ENCODE measurements at places on chromosomes 4 and X.

DNA sequence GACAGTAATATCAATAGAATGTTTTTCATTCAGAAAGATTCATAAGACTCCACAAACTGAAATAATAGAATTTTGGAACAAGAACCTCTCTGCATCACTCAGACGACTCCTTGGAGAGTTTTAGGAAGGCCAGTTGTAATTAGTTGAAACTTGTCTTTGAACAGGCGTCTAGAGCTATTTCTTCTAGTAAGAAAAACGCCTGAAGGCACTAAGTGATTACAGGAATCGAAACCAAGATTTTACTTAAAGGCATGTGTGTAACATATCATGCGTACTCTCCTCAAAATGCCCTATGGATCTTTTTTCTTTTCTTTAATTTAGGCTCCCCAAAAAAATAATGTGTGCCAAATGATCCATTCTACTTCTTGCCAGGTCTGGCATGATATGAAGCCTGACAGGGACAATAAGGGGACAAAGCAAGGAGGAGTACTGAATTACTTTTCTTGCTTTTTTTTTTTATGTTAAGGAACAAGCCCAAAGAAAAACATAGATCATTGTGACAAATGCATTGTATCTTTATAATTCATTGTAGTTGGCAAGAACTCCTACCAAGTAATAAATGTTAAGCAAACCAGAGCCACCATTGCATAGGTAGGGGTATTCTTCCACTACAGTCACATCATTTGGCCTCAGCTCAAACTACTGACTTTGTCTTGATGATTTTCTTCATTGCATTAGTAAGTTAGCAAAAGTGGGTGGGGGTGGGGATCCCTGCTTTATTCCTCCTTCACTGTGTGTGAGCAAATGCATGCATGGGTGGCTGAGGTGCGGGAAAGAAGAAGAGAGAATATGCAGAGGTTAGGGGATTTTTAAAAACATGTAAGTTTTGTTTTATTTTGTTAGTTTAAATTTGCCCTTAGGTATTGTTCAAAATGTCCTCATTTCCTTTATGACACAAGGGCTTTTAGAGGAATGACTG lies 79.9 kb upstream of the ATOH1 start:
- DNase-seq = no peak

GRCh38 chr4:183295711-183296110 lies 24.4 kb downstream of the CLDN22 start:
- no peak for DNase-seq

DNA sequence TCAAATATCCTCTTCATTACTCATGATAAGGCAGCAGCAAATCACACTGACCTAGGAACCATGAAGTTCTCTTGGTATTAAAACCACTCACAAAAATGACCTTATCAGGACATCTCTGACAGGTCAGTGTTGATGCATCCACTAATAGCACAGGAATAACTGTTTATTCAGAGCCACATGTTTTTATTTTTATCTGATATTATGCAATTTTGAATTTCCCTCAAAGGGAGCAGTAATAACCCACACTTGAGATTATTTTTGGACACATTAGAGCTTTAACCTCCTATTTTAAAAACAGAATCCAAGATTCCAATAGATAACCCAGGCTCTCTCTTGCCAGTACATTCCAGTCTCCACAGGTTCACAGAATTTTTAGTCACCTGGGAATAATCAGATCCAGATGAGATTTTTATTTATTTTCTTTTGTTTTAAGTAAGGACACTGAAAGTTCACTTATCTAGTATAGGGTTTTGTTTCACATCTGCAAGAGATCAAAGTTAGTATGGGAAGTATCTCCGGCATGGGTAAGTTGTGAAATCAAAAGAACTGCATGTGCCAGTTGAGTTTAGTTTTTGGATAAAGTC lies 36.3 kb upstream of the MYOZ2 start:
- no peak for DNase-seq

- no peak for DNase-seq
These were observed 47.9 kb upstream of the CD40LG start for GRCh38 chrX:136600059-136600458.

- DNase-seq = no peak
These were observed 18.7 kb downstream of the CORIN start for GRCh38 chr4:47819178-47819577.

- DNase-seq = no peak
These were observed 313.4 kb downstream of the TENM3 start for GRCh38 chr4:182556580-182556979.

DNA sequence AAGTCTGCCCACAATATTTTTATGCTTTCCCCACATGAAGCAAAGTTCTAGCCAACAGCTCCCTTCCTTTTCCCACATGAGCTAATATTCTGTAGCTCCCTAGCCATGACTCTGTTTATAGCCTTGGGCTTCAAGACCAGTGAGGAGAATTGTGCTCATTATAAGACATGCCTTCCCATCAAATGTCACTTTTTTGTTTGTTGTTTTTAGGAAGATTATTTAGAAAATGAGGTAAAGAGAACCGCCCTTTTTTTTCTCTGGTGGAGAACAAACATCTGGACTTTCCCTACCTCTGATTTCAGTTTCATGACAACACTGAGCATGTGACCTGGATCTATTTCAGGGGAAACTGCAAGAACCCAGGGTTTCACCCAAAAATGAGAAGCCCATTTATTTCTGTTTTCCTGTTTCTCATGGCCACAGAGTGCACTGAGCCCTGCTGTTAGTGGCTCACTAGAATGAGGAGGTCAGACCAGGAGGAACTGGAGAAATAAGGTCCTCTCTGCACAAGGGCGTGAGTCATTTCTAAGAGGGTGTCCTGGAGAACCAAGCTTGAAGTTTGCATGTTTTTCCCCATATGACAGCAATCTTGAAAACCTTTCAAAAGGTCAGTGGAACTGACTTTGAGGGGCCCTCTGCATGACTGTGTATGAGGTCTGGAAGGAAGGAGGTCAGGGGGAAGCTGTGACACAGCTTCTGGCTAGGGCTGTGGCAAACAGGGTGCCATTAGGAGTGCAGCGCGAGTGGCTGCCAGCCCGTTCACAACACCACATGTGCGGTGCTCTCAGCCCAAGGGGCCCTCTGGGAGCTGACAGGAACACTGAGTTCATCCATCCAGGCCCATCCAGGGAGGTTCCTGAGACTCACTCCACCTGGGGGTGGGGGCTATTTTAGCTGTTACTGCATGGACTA lies 55.2 kb downstream of the CHST7 start:
- peak; percentile 22 for DNase-seq

DNA sequence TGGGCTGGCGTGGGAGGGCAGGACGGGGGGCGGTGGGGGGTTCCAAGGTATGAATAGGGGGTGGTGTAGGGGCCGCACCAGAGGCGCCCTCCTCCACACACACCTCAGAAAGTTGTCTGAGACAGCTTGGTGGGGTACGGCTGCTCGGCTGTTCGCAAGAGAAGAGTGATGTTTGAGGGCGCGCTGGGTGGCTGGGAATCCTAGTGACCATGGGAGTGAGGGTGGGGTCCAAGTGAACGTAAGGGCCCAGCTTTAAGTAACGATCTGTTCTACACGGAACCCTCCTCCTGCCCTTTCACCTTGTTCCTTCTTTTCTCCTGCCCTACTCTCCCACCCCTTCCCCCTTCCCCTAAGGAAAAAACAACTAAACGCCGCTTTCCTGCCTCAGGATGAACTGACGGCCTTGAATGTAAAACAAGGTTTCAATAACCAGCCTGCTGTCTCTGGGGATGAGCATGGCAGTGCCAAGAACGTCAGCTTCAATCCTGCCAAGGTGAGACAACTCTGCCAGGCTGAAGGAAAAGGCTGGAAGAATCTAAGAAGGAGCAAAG lies 664 bp downstream of the MED12 start:
- DNase-seq = no peak

- DNase-seq = no peak
These were observed 207.5 kb downstream of the NSUN7 start for GRCh38 chr4:40957281-40957680.

DNA sequence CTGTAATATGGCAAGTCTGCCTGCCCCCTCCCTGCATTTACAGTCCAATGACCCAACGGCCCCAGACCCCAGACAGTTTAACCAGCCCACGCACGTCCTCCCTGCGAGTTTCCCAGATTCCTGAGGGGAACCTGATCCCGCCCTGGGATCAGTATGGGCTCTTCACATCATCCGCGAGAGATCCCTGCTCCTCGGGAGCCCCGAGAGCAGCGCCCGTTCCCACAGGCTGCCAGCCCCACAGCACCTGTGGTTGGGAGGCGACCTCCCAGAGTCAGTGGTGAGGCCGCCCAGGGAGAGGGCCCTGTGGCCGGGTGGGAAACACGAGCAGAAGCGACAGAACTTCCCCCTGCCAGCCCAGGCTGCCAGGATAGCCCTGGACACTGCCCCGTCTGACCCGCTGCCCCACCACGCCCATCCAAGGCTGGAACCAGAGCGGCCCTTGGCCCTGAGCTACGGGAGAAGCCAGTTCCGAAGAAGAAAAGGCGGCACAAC lies 32.8 kb downstream of the TSC22D3 start:
- DNase-seq = no peak

DNA sequence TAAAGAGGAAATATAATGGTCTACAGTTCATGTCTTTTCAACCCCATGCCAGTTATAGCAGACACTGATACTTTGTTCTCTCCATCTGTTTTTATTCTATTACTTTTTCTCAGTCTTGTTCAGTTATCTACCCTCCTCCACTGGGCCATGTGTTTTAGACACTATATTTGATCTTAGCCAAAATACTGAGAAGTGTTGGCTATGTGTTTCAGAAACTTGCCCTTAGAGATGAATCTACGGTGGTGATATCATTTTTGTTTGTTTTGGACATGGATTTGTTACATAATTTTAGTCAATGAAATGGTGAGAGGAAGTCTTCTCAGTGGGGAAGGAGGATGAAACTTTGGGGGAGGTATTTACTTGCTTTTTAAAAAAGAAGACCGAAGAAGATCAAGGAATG lies 211.5 kb upstream of the DDX53 start:
- no peak for DNase-seq

- no peak for DNase-seq
These were observed 67.0 kb downstream of the TRMT44 start for GRCh38 chr4:8507624-8508023.

DNA sequence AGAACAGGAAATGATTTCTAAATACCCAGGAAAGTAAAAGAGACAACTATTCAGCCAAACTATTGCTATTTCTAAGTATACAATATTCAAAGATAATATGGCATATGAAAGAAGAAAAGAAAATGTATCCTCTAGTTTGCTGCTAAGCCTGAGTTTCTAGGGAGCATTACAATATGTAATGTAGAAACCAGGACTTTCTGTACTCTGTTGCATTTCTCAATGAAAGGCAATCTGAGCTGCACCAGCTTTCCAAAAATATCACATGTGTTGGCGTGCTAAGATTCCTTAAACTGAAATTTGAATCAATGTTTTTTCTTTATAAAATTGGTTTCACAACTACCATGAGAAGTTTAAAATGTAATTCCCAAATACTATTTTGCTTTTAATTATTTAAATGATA lies 129.6 kb downstream of the ANK2 start:
- DNase-seq = no peak

DNA sequence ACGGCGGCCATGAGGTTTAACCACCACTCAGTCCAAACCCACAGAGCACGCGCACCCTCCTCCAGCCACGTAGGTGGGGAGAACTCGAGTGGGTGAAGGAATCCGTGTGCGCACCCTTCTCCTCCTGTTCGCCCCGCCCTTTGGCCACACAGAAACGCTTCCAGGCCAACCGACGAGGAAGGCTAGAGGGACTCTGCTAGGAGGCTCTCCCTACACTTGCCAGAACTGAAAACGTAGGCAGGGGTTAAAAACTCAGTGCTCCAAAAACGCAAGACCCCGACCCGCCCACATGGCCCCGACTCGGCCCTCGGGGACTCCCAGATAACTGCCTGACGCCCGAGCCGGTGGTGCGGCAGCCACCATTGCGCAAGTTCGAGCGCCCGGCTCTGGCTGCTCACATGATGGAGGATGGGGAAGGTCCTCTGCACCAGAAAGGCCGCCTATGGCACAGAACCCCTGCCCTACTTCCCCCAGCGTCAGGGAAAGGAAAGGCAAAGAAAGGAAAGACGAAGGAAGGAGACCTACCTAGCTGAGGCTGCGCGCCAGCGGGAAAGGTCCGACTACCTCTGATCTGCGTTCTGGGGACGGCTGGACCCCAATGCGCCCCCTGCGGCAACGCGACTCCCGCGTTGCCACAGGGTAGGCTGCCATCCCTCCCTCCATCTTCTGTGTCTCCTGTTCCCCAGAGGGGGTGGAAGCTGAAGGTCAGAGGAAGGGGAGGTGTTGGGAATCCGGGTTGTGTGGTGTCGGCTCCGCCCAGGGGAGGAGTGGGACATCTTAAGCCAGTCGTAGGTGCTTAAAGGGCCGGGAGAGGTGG lies 201.9 kb upstream of the AGTR2 start:
- no peak for DNase-seq

- DNase-seq = no peak
These were observed 341.1 kb upstream of the PPARGC1A start for GRCh38 chr4:24230955-24231354.

- no peak for DNase-seq
These were observed 75.2 kb upstream of the NUDT6 start for GRCh38 chr4:122997463-122998101.

DNA sequence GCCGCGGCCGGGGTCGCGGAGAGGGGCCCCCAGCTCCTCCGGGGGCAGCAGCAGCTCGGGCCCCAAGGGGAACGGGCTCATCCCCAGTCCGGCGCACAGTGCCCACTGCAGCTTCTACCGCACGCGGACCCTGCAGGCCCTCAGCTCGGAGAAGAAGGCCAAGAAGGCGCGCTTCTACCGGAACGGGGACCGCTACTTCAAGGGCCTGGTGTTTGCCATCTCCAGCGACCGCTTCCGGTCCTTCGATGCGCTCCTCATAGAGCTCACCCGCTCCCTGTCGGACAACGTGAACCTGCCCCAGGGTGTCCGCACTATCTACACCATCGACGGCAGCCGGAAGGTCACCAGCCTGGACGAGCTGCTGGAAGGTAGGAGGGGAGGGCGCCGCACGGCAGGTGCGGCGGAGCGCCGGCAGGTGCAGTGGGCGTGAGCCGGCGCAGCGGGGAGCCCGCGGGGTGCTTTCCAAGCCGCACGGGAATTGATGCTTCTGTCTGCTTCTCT lies 886 bp downstream of the DCLK2 start:
- no peak for DNase-seq

- no peak for DNase-seq
These were observed 148.7 kb downstream of the PTCHD1 start for GRCh38 chrX:23483396-23483795.

GRCh38 chr4:16043642-16044498 lies 40.0 kb downstream of the PROM1 start:
- DNase-seq = no peak

DNA sequence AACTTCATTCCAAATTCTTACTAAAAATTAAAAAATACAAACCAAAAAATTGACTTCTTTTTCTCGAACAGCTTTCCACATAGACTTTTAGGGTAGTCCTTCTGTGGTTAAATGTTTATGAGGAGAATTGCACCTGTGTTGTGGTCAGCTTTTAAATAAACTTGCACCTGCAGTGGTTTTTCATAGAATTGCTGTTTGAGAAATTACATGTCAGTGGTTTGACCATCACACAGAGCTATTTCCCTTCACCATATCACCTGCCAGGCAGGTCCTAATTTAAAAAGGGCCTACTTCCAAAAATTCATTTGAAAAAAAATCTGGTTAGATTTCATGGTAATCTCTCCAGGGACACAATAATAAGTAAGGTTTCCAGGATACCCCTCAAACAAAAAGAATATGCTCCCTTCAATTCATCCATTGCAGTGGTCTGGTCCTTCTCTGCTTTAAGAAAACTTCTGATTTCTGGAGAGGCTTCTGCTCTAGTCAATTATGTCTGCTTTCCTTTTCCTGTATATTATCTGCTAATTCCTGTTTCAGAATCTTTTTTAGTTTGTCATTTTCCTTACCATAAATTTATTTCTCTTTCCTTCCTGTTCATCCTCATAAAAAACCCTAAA lies 9.8 kb upstream of the UTP3 start:
- no peak for DNase-seq

GRCh38 chr4:58807843-58808615 lies 1697.8 kb upstream of the IGFBP7 start:
- DNase-seq = no peak
